ENCODE measurements at places on chromosomes 1 and 21.

- DNase-seq, result no peak
Observed at GRCh38 chr1:16146279-16147155, 9.4 kb downstream of the EPHA2 start.

GRCh38 chr1:171741872-171742576, at the start of gene VAMP4:
TSS of gene VAMP4 (minus strand) at chr1:171742065. CDS start at chr1:171738414, 3,651 bp downstream.
- peak; percentile 81 for DNase-seq

- no peak for DNase-seq
Observed at GRCh38 chr1:216903382-216903740, 180.1 kb upstream of the ESRRG start.

DNA sequence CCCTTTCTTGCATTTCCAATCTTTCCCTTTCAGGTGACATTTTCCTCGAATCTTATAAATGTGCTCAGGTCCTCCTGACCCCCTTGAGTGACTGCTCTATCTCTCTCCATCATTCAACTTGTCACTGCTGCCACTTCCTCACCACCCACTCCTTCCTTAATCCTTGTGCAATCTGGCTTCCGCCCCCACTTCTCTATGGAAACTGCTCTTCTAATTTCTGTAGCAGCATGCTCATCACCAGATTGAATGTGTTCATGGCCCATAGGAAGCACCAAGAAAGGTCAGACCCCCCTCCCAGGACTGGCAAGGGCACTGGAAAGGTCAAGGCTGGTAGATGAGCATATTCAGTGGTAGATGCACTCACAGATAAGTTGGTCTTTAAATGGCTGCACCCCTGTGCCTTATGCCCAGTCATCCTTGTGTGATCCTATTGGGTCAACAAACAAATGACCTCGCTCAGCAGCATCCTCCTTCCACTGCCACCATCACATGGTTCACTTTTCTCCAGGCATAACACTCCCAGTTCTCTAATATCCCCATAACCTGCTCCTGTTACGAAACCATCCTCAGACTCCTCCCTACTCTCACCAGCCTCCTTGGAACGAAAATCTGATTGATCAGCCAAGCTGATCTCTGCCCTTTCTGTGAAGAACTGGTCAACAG, 288.5 kb upstream of the POU3F1 start:
- DNase-seq, result no peak

DNA sequence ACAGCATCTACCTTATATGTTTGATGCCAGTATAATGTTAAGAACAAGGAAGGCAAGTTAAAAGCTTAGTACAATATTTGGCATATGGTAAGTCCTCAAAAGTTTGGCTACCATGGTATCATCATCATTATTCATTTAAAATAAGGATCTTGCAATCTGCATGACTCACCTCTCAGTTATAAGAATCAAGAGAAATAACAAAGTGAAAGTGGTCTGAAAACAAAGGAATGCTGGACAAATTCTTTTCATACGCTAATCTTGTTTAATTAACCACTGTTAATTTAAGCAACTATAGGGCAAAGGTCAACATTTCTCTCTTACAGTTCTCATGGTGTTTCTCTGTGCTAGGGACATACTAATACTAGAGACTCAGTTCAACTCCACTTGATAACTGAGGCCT, 13.0 kb upstream of the CLDN19 start:
- no peak for DNase-seq

DNA sequence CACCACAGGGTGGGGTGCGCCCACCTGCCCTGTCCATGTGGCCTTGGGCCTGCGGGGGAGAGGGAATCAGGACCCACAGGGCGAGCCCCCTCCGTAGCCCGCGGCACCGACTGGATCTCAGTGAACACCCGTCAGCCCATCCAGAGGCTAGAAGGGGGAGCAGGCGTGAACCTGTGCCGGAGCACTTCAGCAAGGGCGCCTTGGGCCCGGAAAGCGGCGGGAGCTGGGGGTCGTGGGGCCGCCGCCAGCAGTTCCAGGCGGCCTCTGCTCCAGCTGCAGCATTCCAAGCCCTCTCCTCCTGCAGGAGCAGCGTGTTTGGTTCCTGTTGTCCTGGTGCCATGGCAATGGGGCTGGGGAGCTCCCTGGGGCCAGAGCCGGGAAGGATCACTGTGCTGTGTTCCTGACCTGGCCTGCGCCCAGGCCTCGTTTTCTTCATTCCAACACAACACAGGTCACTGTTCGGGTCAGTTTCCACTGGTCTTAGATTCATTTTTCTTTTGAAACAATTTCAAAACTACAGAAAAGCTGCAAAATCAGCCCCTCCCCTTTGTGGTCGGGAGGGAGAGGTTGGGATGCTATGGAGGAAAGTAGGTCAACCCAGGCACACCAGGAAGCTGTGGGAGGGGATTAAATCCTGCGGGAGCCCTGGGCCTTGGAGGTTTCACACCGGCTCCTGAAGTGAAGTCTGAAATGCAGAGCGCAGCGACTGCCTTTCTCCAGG, 18.8 kb downstream of the SLX9 start:
- no peak for DNase-seq
